ENCODE measurements at places on chromosomes 13 and 19.
A peak's percentile ranks its signal among the peaks of the same experiment; 100 is the strongest.

GRCh38 chr19:1169921-1170885, 3.9 kb downstream of the SBNO2 start:
- DNase-seq, result no peak

DNA sequence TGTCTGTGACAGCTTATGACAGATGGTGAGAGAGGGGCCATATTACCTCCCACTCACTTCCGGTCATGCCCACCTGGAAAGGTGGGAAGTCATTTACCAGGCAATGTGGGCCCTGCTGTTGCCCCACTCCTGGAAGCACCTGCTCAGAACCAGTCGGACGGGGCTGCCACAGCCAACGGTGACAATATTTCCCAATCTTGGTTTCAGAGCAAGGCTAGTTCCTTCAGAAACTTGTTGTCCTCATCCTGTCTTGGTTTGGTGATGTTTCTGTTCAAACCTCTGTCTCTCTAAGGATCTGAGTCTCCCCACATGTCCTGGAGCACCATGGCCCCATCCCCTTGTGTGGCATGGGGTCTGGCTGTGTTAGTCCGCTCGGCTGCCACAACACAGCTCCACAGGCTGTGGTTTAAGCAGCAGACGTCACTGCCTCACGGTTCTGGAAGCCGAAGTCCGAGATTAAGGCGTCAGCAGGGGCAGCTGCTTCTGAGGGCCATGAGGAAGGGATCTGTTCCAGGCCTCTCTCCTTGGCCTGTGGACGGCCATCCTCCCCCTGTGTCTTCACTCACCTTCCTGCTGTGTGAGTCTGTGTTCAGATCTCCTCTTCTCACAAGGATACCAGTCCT, 31.5 kb upstream of the SLC15A1 start:
- DNase-seq, result no peak

GRCh38 chr13:94859278-94859691, 146.9 kb upstream of the SOX21 start:
- DNase-seq, result no peak

DNA sequence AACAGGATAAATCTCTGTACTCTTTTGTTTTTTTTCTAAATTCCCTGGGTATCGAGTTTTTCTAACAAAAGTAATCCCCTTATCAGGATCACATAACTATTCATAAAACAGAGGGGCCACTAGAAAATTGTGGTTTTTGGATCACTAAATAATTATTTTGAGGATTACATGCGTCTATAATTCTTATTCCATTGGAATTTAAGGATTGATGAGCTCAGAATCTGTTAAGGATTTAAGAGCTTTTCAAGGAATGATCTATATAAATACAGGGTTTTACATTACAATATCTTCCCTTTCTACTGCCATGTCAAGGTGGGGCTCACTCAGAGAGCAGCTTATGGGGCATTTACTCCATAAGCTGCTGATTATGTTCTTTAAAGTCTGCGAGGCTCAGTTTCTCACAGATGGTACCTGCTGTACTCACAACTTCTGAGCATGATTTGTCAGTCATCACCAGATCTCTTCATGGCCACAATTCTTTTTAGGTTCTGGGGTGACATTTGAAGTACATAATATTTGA, 449.8 kb downstream of the PCDH17 start:
- no peak for DNase-seq

DNA sequence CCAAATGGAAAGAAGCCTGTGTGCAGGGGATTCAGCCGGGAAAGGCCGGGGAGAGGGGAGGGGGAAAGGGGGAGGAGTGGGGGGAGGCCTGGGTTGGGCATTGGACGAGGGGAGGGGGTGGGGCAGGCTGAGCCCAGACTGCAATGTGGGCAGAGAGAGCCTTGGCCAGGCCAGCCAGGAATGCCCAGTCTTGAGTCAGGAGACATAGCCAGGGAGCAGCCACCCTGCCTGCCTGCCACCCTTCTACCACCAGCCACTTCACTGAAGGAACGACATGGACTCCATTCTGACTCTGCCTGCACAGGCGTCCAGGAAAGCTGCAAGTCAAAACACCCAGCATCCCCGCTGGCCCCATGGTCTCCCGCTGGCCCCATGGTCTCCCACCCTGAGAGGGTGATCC, 498 bp downstream of the PROZ start:
- no peak for DNase-seq

DNA sequence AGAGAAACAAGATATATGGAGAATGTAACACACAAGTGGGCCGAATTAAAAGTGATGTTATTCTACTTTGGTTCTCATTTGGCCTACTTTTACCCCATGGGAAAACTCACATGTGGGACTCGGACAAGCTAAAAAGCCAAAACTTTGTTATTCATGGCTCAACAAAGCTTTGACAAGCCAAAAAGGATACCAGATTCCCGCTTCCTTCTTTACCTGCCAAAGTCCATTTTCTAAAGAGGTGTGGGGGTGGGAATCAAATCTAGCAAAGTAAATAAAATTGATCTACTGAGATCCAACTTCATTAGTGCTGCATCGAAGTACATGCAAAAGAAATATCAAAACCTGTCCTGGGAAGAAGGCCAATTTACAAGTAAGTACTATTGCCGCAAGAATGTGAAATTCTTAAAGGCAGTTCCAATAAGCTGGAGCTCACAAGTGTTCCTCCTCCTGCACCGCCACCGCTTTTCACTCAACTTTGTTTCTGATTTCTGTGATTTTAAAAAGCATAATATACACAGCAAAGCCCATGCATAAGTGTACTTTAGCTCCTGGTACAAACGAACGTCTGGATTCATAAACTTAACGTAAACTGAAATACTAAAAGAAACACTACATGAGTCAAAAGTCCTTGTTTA, 1.1 kb downstream of the LNX2 start:
- no peak for DNase-seq

- DNase-seq, result no peak
Observed at GRCh38 chr19:547836-548720, 4.2 kb downstream of the GZMM start.

DNA sequence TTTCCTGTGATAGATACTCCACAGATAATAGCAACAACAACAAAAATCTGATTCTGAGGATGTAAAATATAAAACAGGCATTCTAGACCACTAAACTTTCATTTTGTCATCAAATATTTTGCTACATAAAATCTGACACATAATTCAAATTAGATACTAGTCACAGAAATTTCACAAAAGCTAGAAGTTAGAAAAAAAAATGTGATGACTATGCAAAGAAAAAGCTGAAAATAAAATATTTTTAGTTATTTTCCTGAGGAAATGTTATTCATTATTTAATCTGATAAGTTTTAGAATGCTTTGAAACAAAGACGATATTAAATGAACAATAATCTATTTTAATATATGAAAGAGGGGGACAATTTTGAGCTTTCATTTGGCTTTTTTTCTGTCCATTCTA, 357.2 kb downstream of the SLITRK6 start:
- DNase-seq, result no peak

DNA sequence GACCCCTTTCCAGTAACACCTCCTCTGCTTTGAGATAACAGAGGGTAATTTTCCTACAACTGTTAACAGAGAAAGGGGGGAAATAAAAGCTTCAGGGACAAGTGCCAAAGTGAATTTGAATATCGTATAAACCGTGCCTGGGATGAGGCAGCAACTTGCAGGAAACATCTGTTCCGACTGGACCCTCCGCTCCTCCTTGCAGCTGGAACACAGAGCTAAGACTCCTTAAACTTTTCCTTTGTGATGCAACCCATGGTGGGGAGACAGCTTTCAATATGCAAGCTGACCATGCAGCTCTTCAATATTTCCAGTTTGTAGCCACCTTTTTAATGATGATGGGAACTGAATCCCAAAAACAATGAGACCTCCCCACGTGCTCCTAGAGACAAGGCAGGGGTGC, 432.6 kb downstream of the ZNF536 start:
- DNase-seq, result no peak

- no peak for DNase-seq
Observed at GRCh38 chr19:11423791-11424181, 4.7 kb upstream of the RGL3 start.

GRCh38 chr13:34655554-34655953, 286.5 kb upstream of the NBEA start:
- no peak for DNase-seq

GRCh38 chr13:112069845-112070251, 2.9 kb downstream of the SOX1 start:
- no peak for DNase-seq

- DNase-seq, result peak; percentile 90
Observed at GRCh38 chr13:106115081-106115480, 420.4 kb downstream of the EFNB2 start.

DNA sequence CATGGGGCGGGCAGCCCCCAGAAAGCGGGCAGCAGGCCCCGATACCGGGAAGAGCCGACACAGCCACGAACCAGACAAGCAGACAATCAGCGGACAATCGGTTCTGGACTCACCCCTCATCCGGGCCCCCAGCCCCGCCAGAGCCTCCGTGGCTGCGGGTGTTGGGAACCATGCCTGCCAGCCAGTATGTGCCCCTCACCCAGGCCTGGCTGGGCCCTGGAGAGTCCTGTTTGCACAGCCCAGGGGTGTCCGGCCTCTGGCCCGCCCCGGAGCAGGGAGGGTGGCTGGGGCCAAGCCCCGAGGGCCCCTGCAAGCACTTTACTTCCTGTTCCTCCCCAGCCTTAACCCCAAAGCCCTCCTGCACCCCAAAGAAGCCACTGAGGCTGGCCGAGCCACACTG, 7.8 kb downstream of the PODNL1 start:
- no peak for DNase-seq
